ENCODE measurements at places on chromosomes 5 and 9. TPM values are rescaled to one million over a fixed set of nuclear protein-coding genes. Genes with fewer than 3 reads are reported as not detected.

Gene PCDHGB6
- 1.8 TPM for total RNA-seq

Gene COL27A1
- 11.4 TPM for total RNA-seq

Gene ZCCHC9
- 19.4 TPM for total RNA-seq

Gene ANXA2R
- 4.8 TPM for total RNA-seq

Gene BHMT
- total RNA-seq: not detected

Gene PCDHB2
- 13.8 TPM for total RNA-seq

Gene SLC6A7
- 0.35 TPM for total RNA-seq

Gene RASGRF2
- not detected for total RNA-seq

Gene IFNA2
- not detected for total RNA-seq

Gene PPP3R2
- not detected for total RNA-seq

Gene PDE6A
- total RNA-seq: not detected

Gene CAVIN4
- total RNA-seq: 0.95 TPM

Gene REEP2
- total RNA-seq: 2.5 TPM

Gene ADAMTS16
- 1.7 TPM for total RNA-seq

Gene PPP2R2B
- total RNA-seq: 2.4 TPM

Gene PCDHB11
- 0.69 TPM for total RNA-seq

Gene PDLIM4
- 26.5 TPM for total RNA-seq

Gene SLC34A3
- 1.0 TPM for total RNA-seq

Gene IFNE
- 0.33 TPM for total RNA-seq

Gene GDA
- not detected for total RNA-seq

Gene TEK
- not detected for total RNA-seq

Gene WDR31
- total RNA-seq: 1.7 TPM

Gene FOXD4L5
- 0.04 TPM for total RNA-seq

Gene PLPP6
- total RNA-seq: 3.6 TPM

Gene PLAA
- 27.2 TPM for total RNA-seq

Gene BARX1
- not detected for total RNA-seq

Gene SARDH
- total RNA-seq: 3.4 TPM

Gene KLF4
- 38.8 TPM for total RNA-seq

Gene RMND5B
- total RNA-seq: 36.4 TPM

Gene ELL2
- 72.2 TPM for total RNA-seq

Gene ERBIN
- total RNA-seq: 38.9 TPM

Gene C9
- not detected for total RNA-seq

Gene ETF1
- 64.1 TPM for total RNA-seq

Gene SPATA6L
- 1.4 TPM for total RNA-seq

Gene FGD3
- 6.3 TPM for total RNA-seq

Gene LRRC19
- total RNA-seq: not detected

Gene CYLC2
- not detected for total RNA-seq

Gene DMRT2
- not detected for total RNA-seq

Gene SPATA31E1
- total RNA-seq: not detected

Gene FBP2
- not detected for total RNA-seq

Gene ACOT12
- total RNA-seq: not detected

Measured in PC-3 (cell line).